Activated CD4-positive, alpha-beta T cell treated with anti-CD3 and anti-CD28 coated beads, Interleukin-2, amount 10 ng/mL, durations not matched to agents 7 days and 5 days (primary cell): ENCODE measurements at places on chromosomes 2 and 18. TPM values are rescaled to one million over a fixed set of nuclear protein-coding genes. Genes with fewer than 3 reads are reported as not detected.

Gene SLC5A7
- total RNA-seq = not detected

Gene PARD3B
- total RNA-seq = 0.77 TPM

Gene SP3
- 105 TPM for total RNA-seq

Gene CDH19
- total RNA-seq = not detected

Gene DNER
- not detected for total RNA-seq

Gene MAP4K4
- 142 TPM for total RNA-seq

Gene SLC30A3
- total RNA-seq = 0.45 TPM

Gene SLC8A1
- 0.56 TPM for total RNA-seq

Gene UGT1A8
- not detected for total RNA-seq

Gene CYP27A1
- 0.22 TPM for total RNA-seq
